Fibroblast of skin of back (primary cell): ENCODE measurements at places on chromosomes 5 and 9.

DNA sequence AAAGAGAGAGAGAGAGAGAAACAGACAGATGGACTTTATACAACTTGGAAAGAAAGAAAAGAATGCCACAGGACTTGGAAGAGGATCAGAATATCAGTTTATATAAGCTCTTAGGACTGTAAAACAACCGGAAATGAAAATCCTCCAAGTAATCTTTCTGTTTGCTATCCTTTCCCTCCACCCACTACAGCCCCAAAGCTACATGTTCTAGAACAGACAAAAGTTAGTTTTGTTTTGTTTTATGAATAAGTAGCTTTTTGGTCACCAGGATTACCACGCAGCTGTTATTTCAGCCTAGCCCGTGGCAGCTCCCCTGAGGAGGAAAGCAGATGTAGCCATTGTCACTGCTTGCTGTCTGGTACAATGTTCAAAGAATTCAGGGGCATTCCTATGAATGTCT is 66.6 kb downstream of the SH3TC2 start:
- DNase-seq: no peak

- DNase-seq: no peak
These were observed 12.2 kb downstream of the CCT5 start for GRCh38 chr5:10262121-10262774.

GRCh38 chr9:113350937-113351336 is 1.6 kb downstream of the BSPRY start:
- DNase-seq: no peak

DNA sequence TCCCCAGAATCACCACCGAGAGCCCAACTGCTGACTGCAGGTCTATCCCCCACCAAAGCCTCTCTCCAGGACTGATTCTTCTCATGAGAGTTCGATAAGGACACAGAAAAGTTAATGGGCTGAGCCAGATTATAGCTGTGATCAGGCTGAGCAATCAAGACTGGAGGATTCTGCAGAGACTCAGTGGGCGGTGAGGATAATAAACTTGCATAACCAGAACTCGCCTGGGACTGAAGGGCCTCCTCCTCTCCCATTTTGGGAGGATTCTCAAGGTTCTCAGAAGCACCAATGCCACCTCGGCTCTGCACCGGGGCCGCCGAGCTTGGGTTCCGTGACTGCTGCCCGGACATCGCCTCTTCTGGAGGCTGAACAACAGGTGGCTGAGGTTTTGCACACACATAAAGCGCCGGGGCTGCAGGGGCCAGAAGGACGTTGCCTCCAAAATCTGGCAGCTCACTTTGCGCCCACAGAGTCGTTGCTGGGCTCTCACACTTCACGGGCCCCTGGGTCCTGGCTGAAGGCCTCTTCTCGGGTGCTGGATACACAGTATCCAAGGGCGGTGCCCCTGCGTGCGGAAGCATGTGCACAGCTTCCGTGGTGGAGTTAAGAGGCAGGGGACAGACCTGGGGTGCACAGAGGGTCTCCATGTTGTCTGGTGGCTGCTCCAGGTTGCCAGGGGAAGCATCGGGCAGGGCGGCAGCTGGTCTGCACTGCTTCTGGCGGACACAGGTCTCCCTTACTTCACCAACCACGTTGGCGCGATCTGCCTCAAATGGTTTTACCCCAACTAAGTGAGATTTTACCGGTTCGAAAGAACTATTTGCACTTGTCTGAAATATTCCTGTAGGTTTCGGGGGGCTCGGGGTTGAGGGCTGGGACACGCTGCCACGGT is 7.6 kb downstream of the SEC16A start:
- no peak for DNase-seq

- no peak for DNase-seq
These were observed 191.5 kb downstream of the ZNF608 start for GRCh38 chr5:124554746-124555578.

- no peak for DNase-seq
These were observed 97.0 kb downstream of the TSSK1B start for GRCh38 chr5:113337515-113338415.

GRCh38 chr5:133565993-133566392 is 46.3 kb downstream of the FSTL4 start:
- DNase-seq: peak; percentile 35

DNA sequence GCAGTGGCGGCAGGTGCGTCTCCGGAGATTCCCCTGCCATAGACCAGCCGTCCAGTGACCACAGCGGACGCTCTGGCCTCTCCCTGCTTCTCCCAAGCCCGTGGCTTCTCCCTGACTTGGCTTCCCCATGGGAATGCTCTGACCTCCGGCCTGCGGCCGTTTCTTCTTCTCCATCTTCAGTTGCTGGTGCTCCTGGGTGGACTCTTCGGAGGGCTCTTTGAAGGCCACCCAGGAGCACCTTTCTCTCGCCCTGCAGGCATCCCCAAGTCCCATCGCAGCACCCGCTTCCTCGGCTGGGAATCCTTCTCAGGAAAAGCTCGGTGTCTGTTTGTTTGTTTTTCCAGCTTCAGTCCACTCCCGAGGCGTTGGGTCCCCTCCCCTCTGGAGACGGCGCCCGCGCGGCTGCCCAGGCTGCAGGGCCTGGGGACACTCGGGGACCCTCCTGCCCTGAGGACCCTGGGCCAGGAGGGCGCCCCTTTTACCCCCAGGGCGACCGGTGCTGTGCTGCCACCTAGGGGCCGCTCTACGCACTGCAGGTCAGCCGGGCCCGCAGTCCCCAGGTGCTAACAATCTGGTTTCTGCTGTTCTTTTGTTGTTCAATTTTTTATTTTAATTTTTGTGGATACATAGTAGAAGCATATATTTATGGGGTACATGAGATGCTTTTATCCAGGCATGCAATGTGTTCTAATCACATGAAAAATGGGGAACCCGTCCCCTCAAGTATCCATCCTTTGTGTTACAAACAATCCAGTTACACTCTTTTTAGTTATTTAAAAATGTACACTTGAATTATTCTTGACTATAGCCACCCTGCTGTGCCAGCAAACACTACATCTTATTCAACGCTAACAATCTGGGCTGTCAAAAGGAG is 197.9 kb upstream of the ADAMTS16 start:
- no peak for DNase-seq

DNA sequence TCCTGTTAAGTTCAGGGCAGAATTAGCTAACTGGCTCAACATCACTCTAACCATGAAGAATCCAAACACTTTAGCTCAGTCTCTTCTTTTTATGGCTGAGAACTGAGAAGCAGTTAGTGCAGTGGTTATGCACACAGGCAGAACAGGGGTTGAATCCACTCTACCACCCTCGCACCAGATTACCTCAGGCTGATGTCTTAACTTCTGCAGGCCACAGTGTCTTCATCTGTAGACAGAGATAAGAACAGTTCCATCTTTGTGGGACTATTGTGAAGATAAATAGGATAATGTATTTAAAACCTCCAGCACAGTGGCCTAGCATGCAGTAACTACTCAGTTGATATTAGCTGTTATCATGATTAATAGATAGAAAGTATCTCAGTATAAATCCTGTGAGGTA is 54.8 kb downstream of the FAM114A2 start:
- DNase-seq: no peak

- no peak for DNase-seq
These were observed 41.2 kb downstream of the DBH start for GRCh38 chr9:133677126-133678010.

DNA sequence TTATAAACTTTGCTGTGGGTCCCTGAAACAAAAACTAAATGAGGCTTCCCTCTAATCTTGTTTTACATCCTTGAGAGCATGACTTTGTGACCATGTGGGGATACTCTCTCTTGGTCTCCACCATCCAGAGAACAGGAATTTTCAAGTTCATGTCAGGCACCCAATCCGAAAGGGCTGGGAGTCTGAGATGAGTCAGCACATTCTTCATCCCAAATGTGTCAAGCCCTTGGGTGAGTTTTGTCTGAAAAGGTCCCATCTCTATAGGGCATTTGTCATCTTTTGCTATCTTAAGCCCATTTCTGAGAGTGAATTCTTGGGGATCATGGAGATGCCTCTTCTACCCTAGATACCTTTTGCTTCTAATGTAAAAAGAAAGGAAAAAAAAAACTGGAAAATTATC is 26.9 kb upstream of the RAPGEF6 start:
- peak; percentile 44 for DNase-seq

GRCh38 chr5:116372931-116373597 is 201.6 kb downstream of the SEMA6A start:
- DNase-seq: no peak

- DNase-seq: no peak
These were observed 105.2 kb downstream of the LIFR start for GRCh38 chr5:38451074-38451725.

- no peak for DNase-seq
These were observed 530.0 kb downstream of the SEMA5A start for GRCh38 chr5:9015937-9016270.
